ENCODE measurements at places on chromosomes 6 and 20.

- no peak for DNase-seq
These were observed 337.0 kb downstream of the RNGTT start for GRCh38 chr6:88626460-88626859.

- no peak for DNase-seq
These were observed 69.7 kb downstream of the CBLN4 start for GRCh38 chr20:55935448-55936208.

DNA sequence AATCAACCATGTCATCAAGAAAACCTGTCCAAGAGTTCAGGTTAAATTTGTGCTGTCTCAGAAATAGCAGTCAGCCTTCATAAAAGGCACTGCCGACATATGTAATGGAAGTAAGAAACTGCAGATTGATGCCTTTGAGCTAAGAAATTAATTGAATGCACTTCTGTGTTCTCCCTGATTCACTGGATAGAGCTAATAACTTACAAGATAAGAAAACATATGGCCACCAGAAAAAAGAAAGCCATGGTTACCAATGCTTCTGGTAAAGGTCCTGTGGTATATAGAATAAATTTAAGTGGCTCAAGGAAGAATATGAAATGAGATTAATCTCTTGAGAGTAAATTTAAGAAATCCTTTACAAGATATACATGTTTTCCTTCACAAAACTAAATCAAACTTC is 242.5 kb upstream of the UFL1 start:
- DNase-seq = no peak

DNA sequence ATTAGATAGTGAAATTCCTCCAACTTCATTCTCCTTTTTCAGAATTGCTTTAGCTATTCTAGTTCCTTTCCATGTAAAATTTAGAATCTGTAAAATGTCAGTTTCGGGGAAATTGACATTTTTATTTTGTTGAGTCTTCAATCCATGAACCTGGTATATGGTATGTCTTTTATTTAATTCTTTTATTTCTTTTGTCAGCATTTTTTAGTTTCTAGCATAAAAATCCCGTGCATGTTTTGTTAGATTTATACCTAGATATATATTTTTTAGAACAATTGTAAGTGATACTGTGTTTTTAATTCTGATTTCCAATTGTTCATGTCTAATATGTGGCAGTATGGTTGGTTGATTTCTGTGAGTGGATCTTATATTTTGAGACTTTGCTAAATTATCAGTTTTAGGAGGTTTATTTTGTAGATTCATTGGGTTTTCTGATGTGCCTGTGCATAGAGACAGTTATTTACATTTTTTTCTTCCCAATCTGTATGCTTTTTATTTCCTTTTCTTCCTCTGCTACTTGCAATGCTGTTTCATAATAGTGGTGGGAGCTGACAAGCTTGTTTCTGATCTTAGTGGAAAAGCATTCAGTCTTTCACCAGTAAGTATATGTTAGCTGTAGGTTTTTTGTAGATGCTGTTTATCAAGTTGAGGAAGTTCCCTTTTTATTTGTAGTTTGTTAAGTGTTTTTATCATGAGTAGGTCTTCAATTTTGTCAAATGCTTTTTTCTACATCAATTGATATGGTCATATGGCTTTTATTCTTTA is 13.7 kb downstream of the TAB2 start:
- no peak for DNase-seq

DNA sequence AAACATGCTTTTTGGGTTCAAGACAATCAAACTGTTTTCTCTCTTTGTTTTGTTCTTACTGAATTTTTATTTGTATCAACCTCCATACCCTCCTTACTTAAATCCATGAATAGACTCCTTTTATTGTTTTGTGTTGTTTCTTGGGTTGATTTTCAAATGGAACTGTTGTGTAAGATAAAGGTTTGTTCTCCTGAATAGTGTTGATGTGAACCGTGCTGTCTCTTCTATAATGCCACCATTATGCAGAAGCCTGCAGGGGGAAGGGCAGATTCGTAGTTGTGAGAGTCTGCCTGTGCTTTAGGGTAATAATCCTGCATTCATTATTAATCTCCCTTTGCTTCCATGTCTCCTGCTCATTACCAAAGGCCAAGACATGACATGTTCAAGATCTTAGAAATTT is 105.9 kb downstream of the CDKAL1 start:
- DNase-seq = no peak

- no peak for DNase-seq
These were observed 80.2 kb downstream of the PLCB1 start for GRCh38 chr20:8212286-8212685.

DNA sequence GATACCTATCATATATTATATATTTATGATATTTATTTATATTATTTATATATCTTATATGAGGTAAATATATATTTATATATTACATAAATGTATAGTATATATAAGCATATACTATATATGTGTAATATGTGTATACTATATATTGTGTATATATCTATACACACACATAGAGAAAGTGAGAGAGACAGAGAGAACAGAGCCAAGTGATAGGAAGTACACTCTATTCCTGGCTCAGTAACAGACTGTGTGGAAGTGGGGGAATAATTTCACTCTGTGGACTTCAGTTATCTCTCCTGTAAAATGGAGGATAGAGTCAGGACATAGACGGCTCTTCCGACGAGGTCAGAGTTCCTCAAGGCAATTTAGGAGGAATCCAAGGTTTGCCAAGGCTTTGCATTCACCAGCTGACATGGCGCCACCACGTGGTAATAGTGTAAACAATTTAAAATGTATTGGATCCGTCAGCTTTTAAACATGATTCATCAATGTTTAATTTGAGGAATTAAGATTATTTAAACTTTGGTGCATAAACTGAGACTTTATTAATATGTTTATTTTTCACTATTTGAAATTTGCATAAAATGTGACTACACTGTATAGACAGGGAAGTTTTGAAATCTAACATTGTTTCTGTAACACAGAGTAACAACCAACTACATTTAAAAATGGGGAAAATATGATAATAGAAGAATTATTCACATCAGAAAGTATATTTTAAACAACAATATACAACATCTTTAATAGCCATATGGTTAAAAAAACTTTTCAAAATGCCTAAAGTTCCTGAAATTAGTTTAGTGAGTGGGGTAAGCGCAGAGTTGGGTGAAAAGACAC is 75.4 kb upstream of the TMEM244 start:
- no peak for DNase-seq

GRCh38 chr20:52291109-52291508 is 99.5 kb upstream of the ZFP64 start:
- DNase-seq = no peak

GRCh38 chr6:40353967-40354452 is 233.2 kb downstream of the LRFN2 start:
- DNase-seq = no peak

GRCh38 chr6:39204646-39205244 is 24.5 kb downstream of the KCNK5 start:
- no peak for DNase-seq

GRCh38 chr20:21266191-21266536 is 37.0 kb upstream of the XRN2 start:
- DNase-seq = no peak

GRCh38 chr20:47748823-47749222 is 36.5 kb downstream of the SULF2 start:
- no peak for DNase-seq

GRCh38 chr20:20216941-20217340 is 151.0 kb upstream of the INSM1 start:
- DNase-seq = no peak

GRCh38 chr20:43564993-43565757 is 6.3 kb downstream of the SGK2 start:
- no peak for DNase-seq

DNA sequence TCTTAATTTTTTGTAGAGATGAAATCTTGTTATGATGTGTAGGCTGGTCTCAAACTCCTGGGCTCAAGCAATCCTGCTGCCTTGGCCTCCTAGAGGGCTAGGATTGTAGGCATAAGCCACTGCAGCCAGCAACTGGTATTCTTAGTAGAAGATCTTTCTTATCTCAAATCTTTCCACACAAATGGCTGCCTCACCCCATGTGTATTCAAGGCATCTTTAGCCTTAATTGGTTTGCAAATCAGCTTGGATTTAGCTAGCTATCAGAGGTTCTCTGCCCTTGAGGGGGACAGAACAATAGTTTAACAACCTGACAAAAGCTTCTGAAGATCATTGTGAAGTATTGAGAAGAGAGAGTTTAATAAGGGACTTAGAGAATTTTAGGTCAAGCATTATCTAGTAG is 17.9 kb upstream of the ABRACL start:
- DNase-seq = no peak

GRCh38 chr20:51092338-51092737 is 69.4 kb upstream of the KCNG1 start:
- DNase-seq = no peak

GRCh38 chr6:415087-415486 is 23.5 kb downstream of the IRF4 start:
- DNase-seq = no peak

- no peak for DNase-seq
These were observed 25.7 kb upstream of the SIRT5 start for GRCh38 chr6:13548500-13549210.

GRCh38 chr6:62894114-62894513 is 317.2 kb upstream of the FKBP1C start:
- DNase-seq = no peak

GRCh38 chr6:136982928-136983327 is 60.8 kb downstream of the SLC35D3 start:
- no peak for DNase-seq

DNA sequence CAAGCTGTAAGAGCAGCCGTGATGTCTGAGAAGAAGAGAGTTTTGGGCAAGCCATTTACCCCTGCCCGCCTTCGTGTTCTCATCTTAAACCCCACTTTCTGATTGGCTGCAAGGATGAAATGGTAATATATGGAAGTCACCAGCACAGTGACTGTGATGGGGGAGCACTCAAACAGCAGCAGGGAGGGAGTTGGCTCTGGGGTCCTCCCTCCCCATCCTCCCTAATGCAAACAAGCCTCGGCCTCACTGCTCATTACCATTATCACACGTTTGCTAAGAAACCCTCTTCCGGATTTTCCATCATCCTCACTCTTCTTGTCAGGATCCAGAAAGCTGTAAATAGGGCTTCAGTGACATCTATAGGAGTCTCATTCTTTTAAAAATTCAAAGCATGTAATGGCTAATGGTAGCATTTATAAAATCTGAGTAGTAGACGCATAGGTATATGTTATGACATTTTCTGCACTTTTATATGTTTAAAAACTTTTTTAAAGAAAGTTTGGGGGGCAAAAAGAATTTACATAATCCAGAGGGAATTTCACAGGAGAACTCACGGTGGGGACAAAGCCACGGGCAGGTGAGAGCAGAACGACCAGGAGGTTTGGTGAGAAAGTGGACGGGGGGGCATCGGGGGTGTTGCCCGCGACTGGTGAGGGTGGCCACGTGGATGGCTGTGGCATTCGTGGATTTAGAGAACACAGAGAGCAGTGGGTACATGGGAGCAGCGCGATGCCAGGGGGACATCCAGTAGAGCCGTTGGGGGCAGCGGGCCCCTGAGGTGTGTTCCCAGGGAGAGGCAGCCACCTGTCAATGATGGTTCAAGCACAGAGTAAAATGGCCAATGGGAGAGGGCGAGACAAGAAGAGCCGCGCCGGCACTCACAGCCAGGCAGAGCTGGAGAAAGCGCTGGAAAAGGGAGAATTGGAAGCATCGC is 29.6 kb downstream of the SUMO4 start:
- DNase-seq = no peak

GRCh38 chr6:4478098-4478497 is 298.1 kb upstream of the CDYL start:
- DNase-seq = no peak

- DNase-seq = no peak
These were observed 98.3 kb downstream of the AIG1 start for GRCh38 chr6:143159001-143159400.

GRCh38 chr6:110348961-110349690 is 9.0 kb downstream of the METTL24 start:
- no peak for DNase-seq

GRCh38 chr20:3168079-3168828 is 5.1 kb downstream of the LZTS3 start:
- DNase-seq = no peak

DNA sequence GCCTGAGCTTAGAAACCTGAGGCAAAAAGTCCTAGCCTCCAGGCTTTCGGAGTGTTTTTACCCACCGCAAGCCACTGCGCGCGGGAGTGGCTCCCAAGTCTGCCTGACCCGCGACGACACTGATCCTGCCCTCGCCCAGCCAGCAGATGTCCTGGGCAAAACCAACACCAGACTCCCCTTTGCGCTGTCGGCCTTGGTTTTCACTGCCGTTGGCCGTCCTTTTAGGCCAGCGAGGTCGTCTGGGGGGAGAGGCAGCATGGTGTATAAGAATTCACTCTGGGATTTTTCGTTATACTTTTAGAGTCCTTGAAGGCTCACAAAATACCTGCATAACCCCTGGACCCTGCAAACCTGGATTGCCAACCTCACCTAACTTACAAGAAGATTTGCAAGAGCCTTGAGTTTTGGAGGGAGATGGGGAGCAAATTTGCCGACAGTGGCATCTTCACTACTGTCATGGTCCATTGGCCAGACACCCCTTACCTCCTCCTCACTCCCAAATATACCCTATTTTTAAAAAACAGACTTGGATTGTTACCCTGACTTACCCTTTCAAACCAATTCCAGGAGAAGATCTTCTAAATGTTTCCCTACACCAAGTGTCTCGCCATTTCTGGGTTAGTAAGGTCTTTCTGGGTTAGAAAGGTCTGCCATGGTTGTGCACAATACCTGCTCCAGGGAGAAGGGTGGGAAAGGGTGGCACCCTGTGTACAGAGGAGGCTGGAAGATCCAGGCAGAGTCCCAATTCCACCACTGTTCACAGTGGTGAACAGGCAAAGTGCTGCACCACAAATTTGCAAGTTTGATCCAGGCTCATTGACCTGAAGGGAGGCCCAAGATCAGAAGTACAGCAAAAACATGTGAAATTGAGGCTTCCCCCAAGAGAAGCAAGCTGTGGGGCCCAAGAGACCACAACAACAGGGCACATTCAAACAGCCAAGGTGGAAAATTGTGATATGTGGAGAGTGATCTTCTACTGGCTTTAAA is 4.4 kb downstream of the FOXA2 start:
- DNase-seq = no peak

- DNase-seq = no peak
These were observed 47.6 kb downstream of the AGPAT4 start for GRCh38 chr6:161226009-161226964.

DNA sequence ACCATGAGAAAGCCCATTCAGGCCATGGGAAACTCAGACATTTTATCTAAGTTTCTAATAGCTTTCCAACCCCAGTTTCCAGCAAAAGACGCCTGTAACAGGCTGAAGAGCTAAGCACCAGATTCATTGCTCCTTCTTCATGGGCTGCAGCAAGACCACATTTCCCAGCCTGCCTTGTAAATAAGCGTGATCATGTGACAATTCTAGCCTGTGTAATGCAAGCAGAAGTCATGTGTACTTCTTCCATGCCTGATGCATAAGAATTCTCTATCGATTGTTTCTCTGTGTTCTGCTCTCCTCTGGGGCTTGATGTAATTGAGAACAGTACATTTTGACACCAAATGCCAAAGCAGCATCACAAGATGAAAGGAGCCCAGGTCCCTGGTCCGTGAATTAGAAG is 6.8 kb downstream of the PCSK2 start:
- no peak for DNase-seq

All from stimulated activated CD4-positive, alpha-beta T cell treated with anti-CD3 and anti-CD28 coated beads, TNF-alpha, amount 100 ng/mL, for 1 hour (primary cell).